ENCODE measurements at places on chromosomes 6 and 20. TPM values are rescaled to one million over a fixed set of nuclear protein-coding genes. Genes with fewer than 3 reads are reported as not detected.

GRCh38 chr6:31446481-31446880 lies 43.1 kb downstream of the MICA start:
- no peak for DNase-seq

GRCh38 chr20:58647796-58648501 lies 3.1 kb upstream of the STX16 start:
- no peak for DNase-seq

DNA sequence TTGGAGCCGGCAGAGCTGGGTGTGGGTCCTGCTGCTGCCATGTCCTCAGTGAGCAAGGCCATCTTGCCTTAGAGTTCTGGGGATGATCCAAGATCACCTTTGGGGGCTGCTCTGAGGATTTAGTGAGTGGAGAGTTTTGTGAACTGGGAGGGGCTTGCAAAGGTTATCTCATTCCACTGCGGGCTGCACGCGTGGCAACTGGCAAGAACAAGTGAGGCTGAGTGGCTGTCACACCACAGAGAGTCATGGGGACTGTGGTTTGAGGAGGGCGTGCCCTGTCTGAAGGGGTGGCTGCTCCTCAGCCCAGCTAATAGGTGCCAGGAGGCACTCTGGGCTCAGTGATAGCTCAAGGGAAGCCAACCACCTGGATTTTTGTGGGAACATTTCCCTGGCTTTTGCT lies 37.6 kb downstream of the TTLL9 start:
- DNase-seq, result no peak

GRCh38 chr6:145498425-145498824 lies 236.9 kb downstream of the EPM2A start:
- no peak for DNase-seq

DNA sequence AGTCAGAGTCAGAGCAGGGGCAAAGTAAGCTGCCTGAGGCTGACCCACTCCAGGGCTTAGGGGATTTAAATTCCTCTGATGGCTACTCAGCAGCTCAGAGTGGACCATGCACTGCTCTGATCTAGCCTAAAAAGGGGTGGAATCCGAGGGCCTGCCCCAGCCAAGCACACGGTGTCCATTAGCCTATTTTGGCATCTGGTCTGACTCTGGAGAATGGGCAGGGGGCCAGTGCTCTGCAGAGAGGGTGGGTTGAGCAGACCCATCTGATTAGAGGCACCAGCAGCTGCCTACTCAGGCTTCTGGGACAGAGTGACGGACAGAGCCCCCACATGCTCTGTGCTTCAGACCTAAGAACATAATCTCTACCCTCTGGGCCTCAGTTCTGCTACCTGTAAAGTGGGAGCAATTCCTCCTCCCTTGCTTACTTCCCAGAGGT lies 25.9 kb upstream of the TGM2 start:
- DNase-seq, result no peak

GRCh38 chr6:110181131-110182030 lies 1.2 kb downstream of the CDC40 start:
- no peak for DNase-seq

GRCh38 chr6:76790881-76791280 lies 672.4 kb downstream of the HTR1B start:
- no peak for DNase-seq

DNA sequence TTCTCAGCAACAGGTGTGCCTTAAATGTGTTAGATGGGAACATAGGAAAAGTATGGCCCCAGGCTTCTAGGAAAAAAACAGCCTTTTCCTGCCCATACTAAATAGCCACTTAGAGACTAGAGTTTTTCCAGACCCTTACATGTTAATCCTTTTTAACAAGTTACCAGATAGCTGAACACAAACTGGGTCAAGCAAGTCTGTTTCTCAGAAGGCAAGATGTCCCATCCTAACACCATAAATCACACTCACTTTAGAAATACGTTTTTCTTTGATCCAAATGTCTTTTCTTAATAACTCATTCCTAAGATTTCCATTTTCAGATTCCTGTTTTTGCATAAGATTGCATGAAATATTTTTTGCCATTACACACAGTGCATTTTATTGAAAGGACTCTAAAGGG lies 241.3 kb downstream of the KCNQ5 start:
- DNase-seq, result no peak

GRCh38 chr20:38302786-38303185 lies 1.2 kb upstream of the BPI start:
- DNase-seq, result no peak

The CTCFL gene
- polyA plus RNA-seq, result 2.4 TPM

The RRP36 gene
- polyA plus RNA-seq, result 62.6 TPM

Data from renal cortex interstitium (tissue), 15 donors.